ENCODE measurements at places on chromosomes 16 and 17.

DNA sequence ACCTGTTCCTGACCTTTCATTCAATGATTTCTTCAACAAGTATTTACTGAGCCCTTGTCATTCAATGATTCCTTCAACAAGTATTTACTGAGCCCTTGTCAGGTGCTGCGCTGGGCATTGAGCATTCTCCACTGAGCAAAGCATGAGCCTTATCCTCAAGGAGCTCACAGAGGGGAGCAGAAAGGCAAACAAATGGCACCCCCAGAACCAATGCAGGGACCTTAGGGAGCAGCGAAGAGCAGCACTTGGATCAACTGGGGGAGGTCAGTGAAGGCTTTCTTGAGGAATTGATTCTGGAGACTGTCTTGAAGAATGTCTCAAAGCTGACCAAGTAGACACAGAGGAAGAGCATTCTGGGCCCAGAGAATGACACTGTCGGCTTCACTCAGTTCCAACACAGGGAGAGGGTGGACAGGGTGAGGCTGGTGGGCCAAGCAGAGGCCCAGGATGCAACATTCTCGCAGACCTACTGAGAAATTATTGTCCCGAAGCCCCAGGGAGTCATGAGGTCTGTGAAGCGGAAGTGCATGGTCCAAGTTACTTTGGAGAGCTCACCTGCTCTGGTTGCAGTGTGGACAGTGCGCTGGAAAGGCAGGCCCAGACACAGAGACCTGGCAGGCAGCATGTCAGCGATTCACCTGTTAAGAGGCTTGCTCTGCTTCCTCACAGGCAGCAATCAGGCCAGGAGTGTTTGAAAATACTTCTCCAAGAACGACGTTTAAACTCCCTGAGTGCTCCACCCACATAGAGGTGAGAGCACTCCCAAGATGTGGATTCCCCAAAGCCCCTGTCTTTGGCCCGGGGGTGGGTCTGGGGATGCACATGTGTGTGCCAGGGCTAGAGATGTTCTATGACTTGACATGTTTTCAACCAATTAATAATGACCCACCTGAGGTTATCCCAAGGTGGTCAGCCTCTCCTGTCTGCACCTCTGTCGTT is 3.2 kb upstream of the MPO start:
- DNase-seq, result no peak

- no peak for DNase-seq
Measured at GRCh38 chr17:6456914-6457687, 12.8 kb downstream of the PIMREG start.

DNA sequence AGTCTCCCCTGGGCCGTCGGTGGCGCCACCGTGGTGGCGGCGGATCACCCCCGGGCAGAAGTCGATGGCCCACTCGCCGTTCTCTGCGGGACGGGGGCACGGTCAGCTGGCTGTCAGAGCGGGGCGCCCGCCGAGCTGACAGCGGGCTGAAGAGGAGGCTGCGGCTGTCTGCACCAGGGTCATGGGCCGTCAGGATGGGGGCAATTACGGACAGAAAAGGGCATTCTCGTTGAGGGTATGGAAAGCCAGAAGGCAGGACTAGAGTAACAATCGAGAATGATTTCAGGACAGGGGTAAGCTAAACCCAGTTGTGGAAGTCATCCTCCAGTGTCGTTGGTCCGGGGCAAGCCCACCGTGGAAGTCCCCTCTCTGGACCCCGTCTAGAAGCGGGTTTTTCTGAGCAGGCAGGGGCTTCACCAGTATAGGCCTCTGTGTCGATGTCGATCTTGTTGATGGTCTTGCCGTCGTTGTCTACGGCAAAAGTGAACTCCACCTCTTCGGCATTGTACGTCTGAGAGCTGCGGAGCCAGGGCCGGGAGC is 1.7 kb downstream of the CHRNE start:
- no peak for DNase-seq

DNA sequence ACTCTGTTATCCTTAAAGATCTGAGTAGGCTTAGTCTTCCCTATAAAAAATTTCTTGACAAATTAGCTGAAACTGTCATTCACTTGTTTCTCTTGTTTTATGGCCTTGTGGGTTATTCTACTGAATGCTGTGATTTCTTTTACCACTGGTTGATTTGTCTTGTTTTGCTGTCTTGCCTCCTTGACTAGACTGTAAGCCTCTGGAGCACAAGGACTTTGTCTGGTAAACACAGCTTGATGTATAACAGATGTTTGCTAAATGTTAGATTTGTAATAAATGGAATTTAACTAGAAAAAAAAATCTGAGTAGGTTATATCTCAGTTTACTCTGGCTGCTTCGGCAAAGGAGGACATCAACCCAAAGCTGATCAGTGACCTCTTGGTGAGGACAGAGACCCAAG is 21.6 kb downstream of the VAC14 start:
- DNase-seq, result no peak

- DNase-seq, result no peak
Measured at GRCh38 chr16:81237282-81237681, 1.2 kb upstream of the BCO1 start.

DNA sequence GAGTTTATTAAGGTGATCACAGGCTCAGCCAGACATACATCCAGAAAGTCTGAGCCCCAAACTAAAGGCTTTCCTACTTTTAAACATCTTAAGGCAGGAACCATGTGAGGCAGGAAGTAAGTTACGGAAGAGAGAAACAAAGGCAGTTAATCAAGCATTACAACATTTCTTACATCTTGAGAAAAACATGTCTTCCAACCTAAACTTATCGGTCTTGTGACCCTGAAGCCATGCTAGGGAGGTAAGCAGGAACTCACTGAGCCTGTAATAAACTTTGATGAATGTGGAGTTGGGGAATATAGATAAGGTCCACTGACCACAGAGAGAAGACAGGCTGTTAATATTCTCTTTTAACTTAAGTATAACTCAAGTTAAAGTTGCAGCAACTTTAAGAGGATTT is 3.5 kb upstream of the ACSM3 start:
- no peak for DNase-seq

- no peak for DNase-seq
Measured at GRCh38 chr17:73634629-73635028, 9.6 kb downstream of the SDK2 start.

DNA sequence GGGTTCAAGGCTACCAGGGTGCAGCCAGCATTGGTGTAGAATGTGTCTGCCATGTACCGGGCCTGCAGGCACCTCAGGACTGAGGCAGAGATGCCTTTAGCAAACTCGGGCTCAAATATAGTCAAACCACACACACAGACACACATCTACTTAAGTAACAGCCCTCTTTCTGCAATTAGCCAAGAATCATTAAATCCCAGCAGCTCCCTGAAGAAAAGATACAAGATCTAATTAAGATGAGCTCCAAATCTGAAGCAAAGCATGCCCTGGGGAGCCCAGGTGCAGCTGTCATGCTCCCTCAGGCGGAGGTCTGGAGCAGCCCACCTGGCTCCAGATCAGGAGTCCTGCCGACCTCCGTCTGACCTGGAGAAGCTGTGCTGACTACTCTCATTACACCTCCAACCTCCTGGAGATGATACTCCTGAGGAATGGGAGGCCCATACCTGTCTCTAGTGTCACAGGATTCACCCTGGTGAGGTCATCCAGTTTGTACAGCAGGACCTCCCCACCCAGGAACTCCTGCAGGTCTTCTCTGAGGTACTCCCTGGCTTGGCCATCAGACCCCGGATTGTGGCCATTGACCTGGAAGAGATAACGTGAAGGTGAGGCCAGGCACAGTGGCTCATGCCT is 6.9 kb downstream of the MYO19 start:
- DNase-seq, result no peak

DNA sequence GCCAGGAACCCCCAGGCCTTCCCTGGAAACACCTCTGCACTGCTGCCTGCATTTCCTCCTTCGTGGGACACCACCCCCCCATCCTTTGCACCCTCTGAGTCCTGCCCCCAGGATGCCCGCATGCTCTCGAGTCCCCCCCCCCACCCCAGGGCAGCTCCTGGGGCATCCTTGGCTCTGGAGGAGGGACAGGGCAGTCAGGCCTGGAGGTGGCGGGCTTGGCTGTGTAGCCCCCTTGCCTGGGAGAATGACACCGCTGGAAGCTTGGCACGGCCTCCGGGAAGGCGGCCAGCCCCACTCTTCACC is 98.9 kb upstream of the GSE1 start:
- no peak for DNase-seq

GRCh38 chr17:29080323-29080722 is 37.4 kb downstream of the PIPOX start:
- no peak for DNase-seq

GRCh38 chr17:45719335-45720071 is 64.6 kb upstream of the CRHR1 start:
- DNase-seq, result peak; percentile 15

- no peak for DNase-seq
Measured at GRCh38 chr17:58399974-58400373, 17.4 kb downstream of the RNF43 start.
